ENCODE measurements at places on chromosomes 12 and 14.

DNA sequence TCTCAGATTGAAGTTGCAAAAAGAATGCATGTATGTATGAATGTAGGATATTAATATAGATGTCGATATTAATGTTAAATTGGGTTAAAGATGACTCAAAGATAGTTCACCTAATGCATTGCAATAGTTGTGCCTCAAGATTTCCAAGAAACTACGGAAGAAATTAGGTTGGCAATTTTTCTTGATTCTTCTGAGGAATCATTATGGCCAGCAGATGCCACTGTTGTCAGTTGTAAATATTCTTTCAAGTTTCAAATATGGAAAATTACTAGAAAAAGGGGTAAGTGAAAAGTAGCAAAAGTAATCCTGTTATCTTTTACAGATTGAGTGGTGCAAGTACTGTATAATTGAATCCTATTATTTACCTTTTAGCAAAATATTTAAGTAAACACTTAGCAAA, 202.1 kb downstream of the ADAMTS20 start:
- no peak for DNase-seq

DNA sequence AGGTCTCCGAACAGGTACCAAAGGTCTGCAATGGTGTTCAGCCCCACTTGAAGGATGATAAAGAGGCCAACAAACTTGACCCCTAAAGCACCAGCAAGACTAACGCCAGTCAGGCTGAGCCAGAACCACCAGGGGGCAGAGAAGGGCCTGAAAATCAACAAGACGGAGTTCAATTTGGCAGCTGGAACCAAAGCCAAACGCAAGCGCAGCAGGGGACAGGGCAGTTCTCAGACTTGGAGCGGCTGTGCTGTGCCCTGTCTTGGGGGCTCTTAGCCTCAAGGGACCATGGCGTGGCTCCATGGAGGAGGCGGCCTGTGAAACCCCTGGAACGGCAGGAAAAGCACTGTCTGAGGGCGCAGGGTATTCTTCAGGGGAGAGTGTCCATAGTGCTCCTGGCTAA, 19.6 kb downstream of the POMT2 start:
- DNase-seq, result peak; percentile 15

DNA sequence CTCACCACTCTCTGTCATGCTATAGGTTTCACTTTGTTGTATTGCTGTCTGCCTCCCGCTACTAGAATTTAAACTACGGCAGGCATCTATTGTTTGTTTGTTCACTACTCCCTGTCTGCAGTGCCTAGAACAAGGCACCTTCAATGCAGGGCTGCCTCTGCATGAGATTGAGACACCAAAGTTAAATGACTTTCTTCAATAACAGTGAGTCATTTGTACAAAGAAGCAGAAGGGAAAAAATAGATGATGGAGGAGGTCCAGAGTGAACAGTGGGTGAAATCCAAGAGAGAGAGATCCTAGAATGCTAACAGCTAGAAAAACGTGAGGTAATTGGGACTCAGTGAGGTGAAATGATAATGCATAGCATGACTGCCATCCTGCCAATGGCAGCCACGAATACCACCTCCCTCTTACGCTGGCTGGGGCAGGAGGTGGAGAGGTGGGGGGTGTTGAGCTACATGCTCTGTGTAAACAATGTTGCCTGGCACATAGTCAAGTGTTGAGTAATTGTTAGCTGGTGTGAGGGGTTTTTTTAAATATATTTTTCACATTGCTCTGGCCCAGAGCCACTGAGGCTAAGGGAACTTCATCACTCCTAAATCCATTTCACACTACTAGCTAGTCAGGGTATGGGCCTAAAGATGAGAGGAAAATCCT, 367.6 kb downstream of the RPS29 start:
- DNase-seq, result no peak

DNA sequence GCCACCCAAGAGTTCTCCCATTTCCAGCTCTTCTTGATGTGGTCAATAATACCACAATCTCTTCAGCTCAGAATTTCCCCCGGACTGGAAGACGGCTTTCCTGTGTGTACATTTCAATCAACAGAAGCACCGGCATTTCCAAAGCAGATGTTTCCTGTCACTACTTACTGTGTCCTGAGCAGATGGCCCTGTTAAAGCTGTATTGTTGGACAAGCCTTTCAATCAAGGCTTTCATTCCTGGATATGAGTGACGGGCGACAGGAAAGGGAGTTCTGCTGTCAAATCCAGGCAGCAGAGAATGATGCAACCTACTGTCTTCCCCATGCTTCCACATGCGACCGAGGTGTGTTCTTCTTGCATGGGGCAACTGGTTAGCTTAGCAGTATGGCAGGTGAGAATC, 76.4 kb upstream of the CCDC60 start:
- no peak for DNase-seq

- DNase-seq, result no peak
These were observed 784.1 kb upstream of the TBX3 start for GRCh38 chr12:115468087-115468510.

GRCh38 chr14:54447231-54447692, 6.1 kb upstream of the CNIH1 start:
- no peak for DNase-seq

- DNase-seq, result no peak
These were observed 3.1 kb downstream of the MUCL1 start for GRCh38 chr12:54857406-54857805.

DNA sequence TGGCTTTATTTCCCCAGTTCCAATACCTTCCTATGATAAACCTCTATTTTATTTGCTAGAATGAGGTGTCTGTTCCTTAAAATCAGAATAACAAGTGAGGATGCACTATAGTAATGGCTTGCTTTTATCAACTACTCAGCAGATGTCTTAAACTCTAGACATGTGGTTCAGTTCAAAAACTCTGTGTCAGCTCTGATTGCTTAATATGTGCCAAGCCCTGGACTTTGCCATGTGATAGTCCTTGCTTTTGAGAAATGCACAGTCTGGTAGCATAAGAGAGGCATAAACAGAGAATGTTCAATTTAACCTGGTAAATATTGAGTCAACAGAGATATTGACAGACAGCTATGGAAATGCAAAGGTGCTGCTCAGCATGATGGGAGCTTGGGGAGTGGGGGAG, 254.8 kb downstream of the PDZRN4 start:
- DNase-seq, result no peak

GRCh38 chr12:6207259-6207925, 7.2 kb downstream of the CD9 start:
- DNase-seq, result no peak

DNA sequence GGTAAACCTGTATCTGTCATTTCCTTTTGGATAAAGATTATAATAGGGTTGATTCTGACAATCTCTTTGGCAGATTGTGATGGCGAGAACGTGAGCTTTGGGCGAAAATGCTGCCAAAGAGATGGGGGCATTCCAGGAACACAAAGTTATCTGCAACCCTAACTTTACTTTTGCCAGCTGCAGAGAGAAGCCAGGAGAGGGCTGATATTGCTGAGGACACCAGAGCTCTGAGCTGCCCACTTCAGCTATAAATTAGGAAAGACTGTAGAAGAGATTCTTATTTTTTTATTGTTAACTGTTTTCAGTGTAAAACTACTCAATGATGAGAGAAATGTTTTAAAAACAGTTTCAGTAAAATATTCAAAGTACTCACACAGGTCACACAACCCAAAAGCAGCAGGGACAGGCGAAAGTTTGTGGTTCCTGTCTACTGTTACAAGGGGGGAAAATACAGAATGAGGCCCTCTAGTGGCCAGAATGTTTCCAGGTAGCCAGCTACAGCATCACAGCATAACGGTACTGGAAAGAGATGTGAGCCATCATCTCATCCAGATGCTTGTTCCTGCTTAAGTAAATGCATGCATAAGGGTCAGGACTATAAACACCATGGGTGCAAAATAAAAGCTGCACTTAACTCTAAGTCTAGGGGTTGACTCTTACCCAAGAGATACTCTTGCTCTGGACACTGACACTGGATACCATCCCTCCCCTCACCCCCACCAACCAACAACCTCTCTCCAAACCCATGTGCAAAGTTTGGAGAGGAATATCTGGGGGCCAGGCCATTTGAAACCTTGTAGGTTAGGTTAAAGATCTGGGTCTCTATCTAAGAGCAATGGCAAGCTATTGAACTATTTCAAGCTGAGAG, 498.4 kb downstream of the RMST start:
- DNase-seq, result no peak

DNA sequence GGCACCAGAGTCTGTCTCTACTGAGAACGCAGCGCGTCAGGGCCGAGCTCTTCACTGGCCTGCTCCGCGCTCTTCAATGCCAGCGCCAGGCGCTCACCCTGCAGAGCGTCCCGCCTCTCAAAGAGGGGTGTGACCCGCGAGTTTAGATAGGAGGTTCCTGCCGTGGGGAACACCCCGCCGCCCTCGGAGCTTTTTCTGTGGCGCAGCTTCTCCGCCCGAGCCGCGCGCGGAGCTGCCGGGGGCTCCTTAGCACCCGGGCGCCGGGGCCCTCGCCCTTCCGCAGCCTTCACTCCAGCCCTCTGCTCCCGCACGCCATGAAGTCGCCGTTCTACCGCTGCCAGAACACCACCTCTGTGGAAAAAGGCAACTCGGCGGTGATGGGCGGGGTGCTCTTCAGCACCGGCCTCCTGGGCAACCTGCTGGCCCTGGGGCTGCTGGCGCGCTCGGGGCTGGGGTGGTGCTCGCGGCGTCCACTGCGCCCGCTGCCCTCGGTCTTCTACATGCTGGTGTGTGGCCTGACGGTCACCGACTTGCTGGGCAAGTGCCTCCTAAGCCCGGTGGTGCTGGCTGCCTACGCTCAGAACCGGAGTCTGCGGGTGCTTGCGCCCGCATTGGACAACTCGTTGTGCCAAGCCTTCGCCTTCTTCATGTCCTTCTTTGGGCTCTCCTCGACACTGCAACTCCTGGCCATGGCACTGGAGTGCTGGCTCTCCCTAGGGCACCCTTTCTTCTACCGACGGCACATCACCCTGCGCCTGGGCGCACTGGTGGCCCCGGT, at the start of gene PTGDR:
Gene PTGDR (plus strand): TSS at position 198 of the 778 bp plus-strand sequence. CDS start 117 bp downstream, at position 315.
- DNase-seq, result no peak

DNA sequence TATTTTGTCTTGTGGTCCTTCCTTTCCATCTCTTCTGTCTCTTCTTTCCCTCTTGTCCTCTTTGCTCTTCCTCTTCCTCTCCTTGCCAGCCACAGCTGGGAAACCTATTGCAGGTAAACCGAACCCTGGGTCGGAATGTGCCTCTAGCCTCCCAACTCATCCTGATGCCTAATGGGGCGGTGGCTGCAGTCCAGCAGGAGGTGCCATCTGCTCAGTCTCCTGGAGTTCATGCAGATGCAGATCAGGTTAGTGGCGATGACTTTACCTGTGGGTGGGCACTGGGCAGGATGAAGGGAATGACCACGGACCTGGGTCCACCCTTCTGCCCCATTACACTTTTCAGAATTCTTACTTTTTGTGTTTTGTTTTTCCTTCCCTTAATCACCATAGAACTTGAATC, 8.2 kb downstream of the PHC1 start:
- no peak for DNase-seq

DNA sequence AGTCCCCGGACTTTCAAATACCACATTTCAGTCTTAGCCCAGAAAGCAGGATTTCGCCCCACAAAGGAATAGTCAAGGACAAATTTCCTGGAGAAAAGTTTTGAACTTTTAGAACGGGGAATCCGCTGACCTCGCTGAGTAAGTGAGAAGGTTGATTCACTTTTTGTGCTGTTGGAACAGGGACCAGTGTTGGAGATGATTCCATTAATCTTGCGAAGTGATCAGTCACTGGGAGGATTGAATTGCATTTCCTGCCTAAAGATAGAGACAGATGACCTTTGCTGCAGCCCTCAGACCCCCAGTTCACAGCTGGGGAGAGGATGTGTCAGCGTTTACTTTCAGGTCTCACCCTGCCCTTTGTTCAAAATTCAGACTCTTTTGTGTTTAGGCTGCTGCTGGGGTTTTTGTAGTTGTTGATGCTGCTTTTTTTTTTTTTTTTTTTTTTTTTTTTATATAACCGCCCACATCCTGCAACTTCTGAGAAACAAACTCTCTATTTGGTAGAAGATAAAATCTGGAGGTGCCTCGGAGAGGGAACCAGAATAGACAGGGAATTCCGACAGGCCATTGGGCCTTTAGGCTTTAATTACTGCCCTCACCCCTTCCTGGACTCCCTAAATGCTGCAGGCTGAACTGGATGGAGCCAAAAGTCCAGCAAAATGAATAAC, 9.8 kb upstream of the KDM2B start:
- DNase-seq, result peak; percentile 43

DNA sequence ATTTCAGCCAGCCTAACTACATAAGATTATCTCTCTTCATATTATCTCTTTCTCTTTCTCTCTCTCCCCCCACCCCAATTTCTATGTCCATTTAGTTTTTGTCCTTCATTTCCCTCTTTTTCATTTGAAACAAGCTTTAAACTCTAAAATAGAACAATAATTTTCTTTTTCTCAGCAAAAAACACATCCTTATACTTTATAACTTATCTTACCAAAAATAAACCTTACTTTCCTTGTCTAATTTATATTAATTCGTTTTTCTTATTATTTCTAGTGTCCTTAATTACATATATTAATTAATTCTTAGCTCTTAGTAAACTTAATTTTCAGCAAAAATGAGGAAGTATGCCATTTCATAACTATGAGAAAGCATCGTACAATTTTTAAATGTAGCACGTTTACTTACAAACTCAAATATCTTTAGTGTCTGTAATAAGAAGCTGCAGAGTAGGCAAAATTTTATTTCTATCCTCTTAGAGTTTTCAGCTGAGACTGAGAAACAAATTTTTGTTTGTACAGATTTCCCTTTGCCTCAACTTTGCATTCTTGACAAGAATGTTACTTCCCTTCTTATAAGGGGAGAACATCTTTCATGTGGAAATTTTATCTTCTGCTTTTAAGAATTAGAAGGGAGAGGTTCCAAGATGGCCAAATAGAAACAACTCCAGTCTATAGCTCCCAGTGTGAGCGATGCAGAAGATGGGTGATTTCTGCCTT, 65.1 kb upstream of the ST8SIA1 start:
- no peak for DNase-seq

GRCh38 chr14:99164712-99165111, 107.3 kb downstream of the BCL11B start:
- DNase-seq, result no peak

DNA sequence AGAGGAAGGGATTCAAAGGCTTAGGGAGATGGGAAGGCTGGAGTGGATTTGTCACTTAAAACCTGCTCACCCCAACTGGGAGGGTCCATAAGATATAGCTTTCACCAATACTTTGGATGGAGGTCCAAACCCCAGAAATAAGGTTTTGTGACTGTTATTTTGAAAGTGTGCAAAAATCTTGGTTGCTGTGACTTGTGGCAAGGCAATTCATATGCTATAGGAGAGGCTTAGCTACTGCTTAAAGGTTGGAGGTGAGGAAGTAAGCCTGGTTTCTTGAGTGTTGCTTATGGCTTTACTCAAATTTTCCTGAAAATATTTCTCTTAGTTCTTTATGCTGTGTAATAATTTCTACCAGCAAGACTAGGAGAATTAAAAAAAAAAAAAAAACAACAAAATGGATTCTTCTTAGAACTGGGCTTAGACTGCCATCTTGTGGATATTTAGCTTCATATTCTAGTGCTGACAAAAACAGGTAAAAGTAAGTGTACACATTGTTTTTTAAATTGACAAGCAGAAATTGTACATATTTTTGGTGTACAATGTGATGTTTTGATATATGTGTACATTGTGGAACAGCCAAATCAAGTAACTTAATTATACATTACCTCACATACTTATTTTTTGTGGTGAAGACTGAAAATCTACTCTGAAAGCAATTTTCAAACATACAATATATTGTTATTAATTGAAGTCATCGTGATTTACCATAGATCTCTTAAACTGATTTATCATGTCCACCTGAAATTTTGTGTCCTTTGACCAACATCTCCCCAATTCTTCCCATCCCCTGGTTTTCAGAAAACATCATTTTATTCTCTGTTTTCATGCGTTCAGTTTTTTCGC, 23.0 kb downstream of the PDE6H start:
- no peak for DNase-seq

- DNase-seq, result no peak
These were observed 43.2 kb downstream of the RFX4 start for GRCh38 chr12:106625976-106626375.

- DNase-seq, result no peak
These were observed 21.3 kb downstream of the POU6F1 start for GRCh38 chr12:51196547-51196946.
